ENCODE measurements at places on chromosomes 2 and 18.

- no peak for DNase-seq
Observed at GRCh38 chr2:78127424-78127823, 605.2 kb upstream of the LRRTM4 start.

- DNase-seq = no peak
Observed at GRCh38 chr2:15494877-15495276, 66.3 kb downstream of the NBAS start.

GRCh38 chr2:121351521-121352318, 66.7 kb upstream of the TFCP2L1 start:
- no peak for DNase-seq

- DNase-seq = no peak
Observed at GRCh38 chr2:99238599-99238998, 16.9 kb downstream of the LYG2 start.

- no peak for DNase-seq
Observed at GRCh38 chr2:43255296-43255910, 29.0 kb upstream of the ZFP36L2 start.

DNA sequence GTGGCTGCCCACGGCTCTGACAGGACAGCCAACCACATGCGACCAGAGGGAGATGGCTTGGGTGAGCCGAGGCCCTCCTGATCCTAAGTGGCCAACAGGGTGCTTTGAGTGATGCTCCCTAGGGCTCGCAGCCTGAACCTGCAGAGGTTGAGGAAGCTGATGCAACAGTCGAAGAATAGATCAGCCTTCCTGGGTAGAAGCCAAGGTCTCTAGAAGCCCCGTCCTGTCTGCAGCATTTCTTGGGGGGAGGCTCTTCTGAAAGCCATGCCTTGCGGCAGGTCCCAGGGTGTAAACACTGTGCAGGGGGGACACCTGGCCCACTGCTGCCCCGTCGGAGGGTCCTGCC, 136.4 kb downstream of the HDAC4 start:
- no peak for DNase-seq

GRCh38 chr2:23751747-23752265, 175.1 kb downstream of the ATAD2B start:
- no peak for DNase-seq

DNA sequence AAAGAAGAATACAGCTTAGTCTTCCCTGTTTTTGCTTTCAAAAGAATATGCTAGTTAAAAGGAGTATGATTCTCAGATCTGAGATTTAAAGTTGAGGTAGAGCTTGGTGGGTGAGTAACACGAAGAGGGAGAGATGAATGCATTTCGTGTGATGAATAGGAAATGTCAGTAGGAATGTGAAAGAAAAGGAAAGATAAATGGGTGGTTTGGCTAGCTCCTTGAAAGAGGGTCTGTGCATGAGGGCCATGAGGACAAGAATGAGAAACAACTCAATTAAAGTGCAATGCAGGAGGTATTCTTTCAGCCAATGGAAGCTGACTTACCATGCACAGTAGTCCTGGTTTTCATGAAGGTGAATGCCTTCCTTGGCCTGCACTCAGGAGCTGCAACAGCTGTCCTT, 248.2 kb downstream of the HNMT start:
- DNase-seq = no peak

DNA sequence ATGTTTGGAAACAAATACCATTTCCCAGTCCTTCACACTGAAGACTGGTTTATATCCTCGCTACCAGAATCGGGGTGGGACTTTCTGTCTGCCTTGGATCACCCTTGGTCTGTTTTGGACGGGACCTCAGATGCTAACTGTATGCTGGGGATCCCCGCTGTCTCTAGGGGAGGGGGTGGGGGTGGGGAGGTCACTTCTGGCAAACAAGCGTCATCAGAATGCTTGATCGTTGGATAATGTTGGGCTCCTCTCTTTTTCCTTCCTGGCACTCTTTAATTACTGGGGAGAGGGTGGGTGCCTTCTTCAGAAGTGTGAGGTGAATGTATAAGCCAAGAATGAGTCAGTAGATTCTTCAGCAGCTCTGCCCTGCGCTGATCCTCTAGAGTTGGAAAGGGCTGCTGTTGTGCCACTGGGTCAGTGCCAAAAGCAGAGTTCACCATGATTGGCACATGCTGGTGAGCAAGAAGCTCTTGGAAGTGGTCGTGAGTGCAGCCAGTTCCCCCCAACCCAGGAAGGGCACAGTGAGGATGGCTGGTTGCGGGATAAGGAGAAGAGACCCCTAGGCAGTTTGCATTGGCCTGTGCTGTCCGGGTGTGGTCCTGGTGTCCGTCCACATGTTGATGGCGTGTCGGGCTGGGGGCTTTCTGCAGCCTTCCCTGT, 32.2 kb downstream of the DGKD start:
- DNase-seq = no peak

DNA sequence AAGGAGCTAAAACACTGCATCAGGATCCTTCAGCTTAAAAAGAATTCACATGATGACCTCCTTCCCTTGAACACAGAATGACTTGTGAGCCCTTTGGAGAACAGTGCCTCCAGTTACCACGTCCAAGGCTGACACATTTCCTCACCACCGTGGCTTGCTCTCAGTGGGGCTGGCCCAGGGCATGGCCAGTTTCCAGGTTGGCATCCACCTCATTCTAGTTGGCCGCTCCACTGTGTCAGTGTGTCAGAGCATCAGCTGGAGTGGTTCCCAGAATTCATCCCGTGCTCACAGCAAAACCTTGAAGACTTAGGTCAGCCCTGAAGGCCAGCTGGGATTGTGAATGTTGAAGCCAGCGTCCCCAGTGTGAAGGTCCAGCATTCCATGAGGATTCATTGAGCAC, 158.5 kb downstream of the INSIG2 start:
- no peak for DNase-seq

- no peak for DNase-seq
Observed at GRCh38 chr2:204255071-204255470, 290.2 kb upstream of the PARD3B start.

GRCh38 chr2:129091620-129092019, 773.0 kb upstream of the HS6ST1 start:
- DNase-seq = no peak

- DNase-seq = no peak
Observed at GRCh38 chr2:13009027-13009642, 292.4 kb downstream of the TRIB2 start.

- DNase-seq = no peak
Observed at GRCh38 chr2:199441759-199442158, 16.0 kb downstream of the SATB2 start.

DNA sequence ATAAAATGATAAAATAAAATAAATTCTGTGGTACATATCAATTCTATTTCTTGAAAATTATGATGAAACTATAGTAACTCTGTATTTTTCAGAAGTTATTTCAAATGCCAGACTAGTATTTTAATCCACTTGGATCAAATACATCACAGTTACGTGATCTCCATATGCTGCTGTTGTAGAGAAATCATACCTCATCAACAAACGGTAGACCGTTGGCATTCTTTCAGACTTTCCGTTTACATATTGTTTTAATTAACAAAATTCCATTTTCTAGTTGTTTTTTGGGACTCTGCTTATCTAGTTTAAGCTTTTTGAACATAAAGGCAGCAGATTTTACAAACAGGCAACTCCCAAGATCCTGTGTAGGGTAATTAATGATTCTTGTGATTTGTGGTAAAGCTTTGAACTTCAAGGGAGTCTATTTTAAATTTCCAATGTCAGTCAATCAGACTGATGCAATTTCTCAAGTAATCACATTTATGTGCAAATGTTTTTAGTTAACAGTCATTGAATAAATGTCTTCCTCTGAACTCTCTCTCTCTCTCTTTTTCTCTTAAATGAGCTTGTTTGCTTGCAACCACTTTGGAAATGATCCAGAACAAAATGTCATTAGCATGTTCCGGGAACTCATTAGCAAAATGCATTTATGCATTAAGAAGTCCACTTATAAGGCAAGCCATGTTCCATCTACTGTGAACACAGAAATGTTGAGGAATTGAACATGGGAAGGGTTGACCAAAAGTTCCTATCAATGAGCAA, 31.8 kb downstream of the NYAP2 start:
- DNase-seq = no peak

- DNase-seq = no peak
Observed at GRCh38 chr2:152415796-152416195, 80.8 kb downstream of the FMNL2 start.

GRCh38 chr2:102006886-102007278, 15.1 kb downstream of the IL1R2 start:
- no peak for DNase-seq

DNA sequence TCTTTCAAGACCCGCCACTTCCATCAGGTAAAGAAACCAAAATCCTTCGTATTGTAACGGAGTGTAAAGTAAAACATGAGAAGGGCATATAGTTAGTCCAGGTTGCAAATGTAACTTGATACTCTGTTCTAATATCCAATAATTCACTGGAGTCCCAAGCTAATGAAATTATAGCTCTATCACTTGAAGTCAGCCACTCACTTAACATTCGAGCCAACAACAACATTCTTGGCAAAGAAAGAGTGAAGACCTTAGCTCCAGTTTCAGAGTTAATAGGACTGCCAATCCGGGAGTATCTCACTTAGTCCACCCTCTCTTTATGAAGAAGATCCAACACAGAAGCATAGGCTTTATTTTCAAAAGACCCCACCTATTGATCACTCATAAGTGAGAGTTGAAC, 298.0 kb upstream of the SOX11 start:
- no peak for DNase-seq

DNA sequence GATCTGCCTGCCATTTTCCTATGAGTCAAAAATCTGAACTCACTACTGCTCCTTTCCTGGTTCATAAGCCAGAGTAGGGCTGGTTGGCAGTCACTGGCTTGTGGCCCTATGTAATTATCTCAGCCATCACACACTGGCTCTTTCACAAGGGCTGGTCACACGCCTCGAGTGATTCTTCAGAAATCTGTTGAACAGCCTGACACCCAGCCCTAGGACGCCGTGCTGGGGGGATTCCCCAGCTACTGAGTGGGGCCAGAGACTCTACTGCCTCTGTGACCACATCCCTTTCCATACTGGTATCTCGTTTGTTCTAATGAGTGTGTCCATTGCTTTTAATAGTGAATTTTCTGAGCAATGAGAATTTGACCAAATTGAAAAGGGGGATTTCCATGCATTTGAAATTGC, 45.8 kb upstream of the RBM44 start:
- no peak for DNase-seq

GRCh38 chr2:20141056-20141762, 83.7 kb downstream of the SDC1 start:
- DNase-seq = no peak

DNA sequence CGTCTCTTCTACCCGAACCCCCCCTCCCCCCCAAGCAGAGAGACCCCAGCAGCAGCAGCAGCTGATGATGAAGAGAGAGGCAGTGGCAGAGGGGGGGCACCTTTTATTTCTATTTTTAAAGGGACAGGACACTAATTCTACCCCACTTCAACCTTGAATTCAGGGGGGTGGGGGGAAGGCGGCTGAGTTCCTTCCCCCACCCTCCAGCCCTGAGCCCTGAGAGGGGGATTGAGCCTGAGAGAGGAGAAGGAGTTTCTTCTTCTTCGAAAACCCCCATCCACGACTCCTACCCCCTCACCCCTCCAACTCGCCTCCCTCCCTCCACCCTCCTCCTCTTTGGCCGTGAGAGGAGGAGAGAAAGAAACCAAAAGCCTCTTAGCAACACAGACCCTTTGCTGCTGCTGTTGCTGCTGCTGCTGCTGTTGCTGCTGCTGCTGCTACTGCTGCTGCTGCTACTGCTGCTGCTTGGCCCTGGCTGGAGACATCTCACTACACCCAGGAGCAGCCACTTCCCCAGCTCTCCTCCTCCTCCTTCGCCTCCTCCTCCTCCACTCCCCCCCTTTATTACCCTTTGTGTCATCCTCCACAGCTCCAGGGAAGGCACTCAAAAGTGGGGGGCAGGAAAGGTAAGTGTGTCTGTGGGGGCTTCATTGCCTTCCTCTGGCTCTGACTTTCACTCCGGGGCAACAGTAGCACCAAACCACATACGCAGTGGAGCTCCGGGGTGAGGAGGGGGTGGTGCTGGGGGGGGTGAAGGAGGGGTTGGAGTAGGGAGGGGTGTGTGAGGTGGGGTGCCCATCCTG, at the start of gene MBD5:
Gene MBD5 (plus strand): TSS at position 33 of the 803 bp plus-strand sequence.
- DNase-seq = peak; percentile 28

- DNase-seq = no peak
Observed at GRCh38 chr2:151771599-151772358, 37.5 kb upstream of the NEB start.

GRCh38 chr2:75870133-75870532, 159.4 kb upstream of the GCFC2 start:
- no peak for DNase-seq

- DNase-seq = no peak
Observed at GRCh38 chr18:12891561-12891960, 7.5 kb upstream of the PTPN2 start.

DNA sequence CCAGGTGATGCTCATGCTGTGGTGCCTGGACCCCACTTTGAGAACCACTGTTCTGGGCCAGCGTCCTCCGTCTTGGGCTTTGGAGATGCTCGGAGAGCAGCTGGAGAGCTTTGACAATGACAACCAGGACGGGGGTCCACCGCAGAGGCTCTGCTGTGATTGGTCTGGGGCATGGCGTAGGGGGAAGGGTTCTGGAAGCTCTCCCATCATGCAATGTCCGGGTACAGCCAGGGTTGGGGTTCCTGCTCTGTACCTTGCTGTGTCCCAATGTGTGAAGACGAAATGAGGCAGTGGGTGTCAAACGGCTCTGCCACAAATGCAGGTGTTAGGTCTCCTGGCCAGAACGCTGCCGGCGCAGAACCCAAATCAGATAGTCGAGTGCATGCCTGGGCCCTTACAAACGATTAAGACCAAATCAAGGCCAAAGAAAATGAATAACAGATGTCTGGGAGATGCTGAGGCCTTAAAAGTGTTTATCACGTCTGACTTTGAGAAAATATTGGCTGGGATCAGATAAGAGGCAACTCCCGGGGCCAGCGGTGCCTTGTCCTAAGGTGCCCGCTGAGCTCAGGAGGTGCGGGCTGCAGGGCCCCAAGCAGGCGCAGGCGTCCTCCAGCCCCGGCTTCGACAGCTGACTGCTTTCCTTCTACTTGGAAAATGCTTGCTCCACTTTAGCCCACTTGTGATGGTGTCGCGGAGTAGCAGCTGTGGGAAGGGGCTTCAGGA, 117.2 kb downstream of the VAPA start:
- no peak for DNase-seq

GRCh38 chr2:10095175-10095574, 15.0 kb upstream of the CYS1 start:
- DNase-seq = no peak

GRCh38 chr2:216354306-216354705, 18.0 kb downstream of the MARCHF4 start:
- no peak for DNase-seq

All from stimulated activated CD4-positive, alpha-beta T cell treated with anti-CD3 and anti-CD28 coated beads, Interleukin-1b, Interleukin-23, amount 100 ng/mL, for 4 hours (primary cell).